ENCODE measurements at places on chromosomes 3 and 15. TPM values are rescaled to one million over a fixed set of nuclear protein-coding genes. Genes with fewer than 3 reads are reported as not detected.
A peak's percentile ranks its signal among the peaks of the same experiment; 100 is the strongest.

The CKMT1B gene
- total RNA-seq: not detected

The CRELD1 gene
- total RNA-seq: 29.5 TPM

The GOLGA8N gene
- total RNA-seq: 19.4 TPM

The SIDT1 gene
- total RNA-seq: 2.1 TPM

The SEMA5B gene
- total RNA-seq: 0.93 TPM

The ISL2 gene
- total RNA-seq: not detected

The C3orf85 gene
- total RNA-seq: not detected

The SMCO1 gene
- not detected for total RNA-seq

The ACAN gene
- 13.5 TPM for total RNA-seq

The LRRN1 gene
- 1.7 TPM for total RNA-seq

The ROBO2 gene
- 1.4 TPM for total RNA-seq

The MYO1E gene
- 193 TPM for total RNA-seq

The KLHL40 gene
- total RNA-seq: not detected

The CTXND1 gene
- total RNA-seq: not detected

The WWTR1 gene
- total RNA-seq: 201 TPM

DNA sequence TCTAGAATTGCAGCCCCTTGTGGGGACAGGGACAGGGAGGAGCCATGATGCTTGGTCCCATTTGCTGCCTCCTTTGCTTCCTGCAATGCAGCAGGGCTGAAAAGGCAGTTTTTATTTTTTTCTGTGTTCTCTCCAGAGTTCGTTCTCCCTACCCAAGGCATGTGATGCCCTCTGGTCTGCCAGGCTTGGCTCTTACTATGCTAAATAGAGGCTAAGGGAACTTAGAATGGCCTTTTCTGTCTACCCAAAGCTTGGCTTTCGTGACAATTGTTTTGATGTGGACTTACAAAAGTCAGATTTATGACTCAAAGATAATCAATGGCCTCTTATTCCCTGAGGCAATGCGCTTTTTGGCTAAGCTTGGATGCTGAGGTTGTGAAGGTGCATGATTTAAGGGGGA lies 293.3 kb upstream of the TBL1XR1 start:
- DNase-seq: no peak

GRCh38 chr3:105812194-105812586 lies 56.6 kb downstream of the CBLB start:
- DNase-seq: no peak

GRCh38 chr3:107704477-107704876 lies 181.7 kb downstream of the BBX start:
- no peak for DNase-seq

DNA sequence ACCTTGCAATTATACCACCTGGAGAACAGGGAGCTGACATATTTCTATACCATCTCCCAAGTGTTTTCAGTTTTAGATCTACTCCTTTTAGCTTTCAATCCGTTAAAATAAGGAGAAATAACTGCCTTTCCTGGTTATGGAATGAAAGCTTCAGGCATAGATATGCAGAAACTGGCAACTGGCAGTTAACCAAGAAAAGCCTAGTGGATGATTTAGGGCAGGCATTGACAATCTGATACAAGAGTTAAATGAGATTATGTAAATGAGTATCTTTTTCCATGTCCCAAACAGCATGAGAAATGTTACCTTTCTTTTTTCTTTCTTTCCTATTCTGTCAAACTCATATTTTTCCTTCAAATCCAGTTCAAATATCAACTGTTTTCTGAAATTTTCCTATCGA lies 689.1 kb upstream of the DPPA4 start:
- no peak for DNase-seq

GRCh38 chr3:138817695-138818094 lies 17.0 kb downstream of the PIK3CB start:
- no peak for DNase-seq

GRCh38 chr15:83443076-83443847 lies 3.9 kb upstream of the SH3GL3 start:
- DNase-seq: no peak

DNA sequence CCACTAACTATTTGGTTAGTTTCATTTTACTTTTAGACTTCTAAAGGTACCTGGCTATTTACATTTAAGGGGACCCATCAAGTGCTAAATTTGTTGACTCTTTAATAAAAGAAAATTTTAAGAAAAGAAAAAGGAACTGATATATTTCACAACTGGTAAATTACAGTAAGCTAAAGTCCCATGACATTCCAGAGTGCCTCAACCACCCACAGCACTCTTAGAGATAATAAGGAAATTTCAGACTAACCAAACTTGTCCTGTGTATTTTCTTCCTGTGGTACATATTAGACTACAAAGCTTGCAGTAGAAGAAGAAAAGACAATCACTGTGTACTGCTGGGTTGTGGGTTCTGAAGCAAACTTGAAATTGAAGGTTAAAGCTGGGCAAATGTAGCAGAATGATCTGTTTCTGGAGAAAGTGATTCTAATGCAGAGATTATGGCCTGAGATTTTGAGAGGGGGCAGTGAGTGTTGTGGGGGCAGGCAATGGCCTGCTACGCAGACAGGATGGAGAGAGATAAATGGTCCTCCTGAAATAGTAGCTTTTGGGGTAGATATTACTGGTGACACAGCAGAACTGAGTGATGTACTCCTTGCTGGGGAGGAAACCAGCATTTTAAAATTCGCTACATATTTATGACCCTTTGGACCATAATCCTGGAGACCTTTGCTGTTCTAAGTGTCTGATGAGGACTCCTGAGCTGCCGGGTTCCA lies 24.5 kb upstream of the MFSD1 start:
- no peak for DNase-seq

- no peak for DNase-seq
Observed at GRCh38 chr3:170759511-170760173, 110.4 kb downstream of the RPL22L1 start.

DNA sequence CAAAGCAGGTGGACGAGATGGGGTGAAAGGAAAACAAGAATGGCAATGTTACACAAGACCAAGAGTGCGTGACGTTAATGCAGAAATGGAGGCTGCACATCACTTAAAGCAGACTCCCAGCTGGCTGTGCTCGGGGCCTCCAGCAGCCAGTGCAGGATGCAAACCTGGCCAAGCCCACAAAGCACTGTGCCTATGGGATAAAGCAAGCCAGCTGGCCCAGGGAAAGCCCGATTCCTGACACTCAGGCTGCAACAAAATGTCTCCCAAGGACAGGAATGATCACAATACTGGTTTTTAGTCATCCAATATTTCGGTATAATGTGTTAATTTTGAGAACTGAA lies 86.2 kb downstream of the SEC22A start:
- DNase-seq: no peak

DNA sequence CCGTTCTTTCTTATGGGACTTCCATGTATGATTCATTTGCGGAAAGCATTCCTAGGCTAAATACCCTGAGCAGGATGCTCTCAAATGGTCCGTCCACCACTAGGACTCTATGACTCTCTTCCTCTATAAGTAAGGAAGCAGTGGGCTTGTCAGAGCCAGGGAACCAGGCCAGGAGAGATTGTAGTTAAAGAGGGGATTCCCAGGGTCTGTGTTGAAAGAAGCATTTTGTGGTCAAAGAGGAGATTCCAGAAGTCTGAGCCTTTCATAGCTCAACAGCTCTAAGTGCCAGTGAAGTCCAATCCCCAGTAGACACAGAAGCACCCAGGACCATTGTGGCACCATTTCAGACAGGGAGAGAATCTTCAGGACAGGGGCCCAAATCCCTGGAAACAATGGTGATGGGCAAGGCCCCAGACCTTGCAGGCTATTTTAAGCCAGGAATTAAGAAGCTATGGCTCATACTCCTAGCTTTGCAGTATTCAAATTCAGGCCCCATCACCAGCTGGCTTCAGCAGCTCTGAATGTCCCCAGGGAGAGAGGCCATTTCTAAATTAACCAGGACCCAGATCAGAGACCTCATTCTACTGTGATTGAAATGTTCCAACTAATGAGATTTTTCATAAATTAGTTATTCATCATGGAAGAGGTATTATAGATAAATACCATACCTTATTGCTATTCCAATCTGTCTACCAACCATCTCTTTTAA lies 81.7 kb downstream of the CD47 start:
- DNase-seq: no peak

GRCh38 chr3:70067860-70068521 lies 68.5 kb downstream of the SAMMSON start:
- no peak for DNase-seq

GRCh38 chr15:56017920-56018319 lies 24.5 kb upstream of the NEDD4 start:
- DNase-seq: no peak

GRCh38 chr15:98844261-98844660 lies 163.3 kb downstream of the PGPEP1L start:
- DNase-seq: no peak

GRCh38 chr15:55758580-55758986 lies 15.6 kb upstream of the PRTG start:
- no peak for DNase-seq

GRCh38 chr15:89043031-89044002 lies 44.9 kb upstream of the ABHD2 start:
- DNase-seq: no peak

GRCh38 chr3:101124125-101124524 lies 130.9 kb upstream of the ABI3BP start:
- no peak for DNase-seq

DNA sequence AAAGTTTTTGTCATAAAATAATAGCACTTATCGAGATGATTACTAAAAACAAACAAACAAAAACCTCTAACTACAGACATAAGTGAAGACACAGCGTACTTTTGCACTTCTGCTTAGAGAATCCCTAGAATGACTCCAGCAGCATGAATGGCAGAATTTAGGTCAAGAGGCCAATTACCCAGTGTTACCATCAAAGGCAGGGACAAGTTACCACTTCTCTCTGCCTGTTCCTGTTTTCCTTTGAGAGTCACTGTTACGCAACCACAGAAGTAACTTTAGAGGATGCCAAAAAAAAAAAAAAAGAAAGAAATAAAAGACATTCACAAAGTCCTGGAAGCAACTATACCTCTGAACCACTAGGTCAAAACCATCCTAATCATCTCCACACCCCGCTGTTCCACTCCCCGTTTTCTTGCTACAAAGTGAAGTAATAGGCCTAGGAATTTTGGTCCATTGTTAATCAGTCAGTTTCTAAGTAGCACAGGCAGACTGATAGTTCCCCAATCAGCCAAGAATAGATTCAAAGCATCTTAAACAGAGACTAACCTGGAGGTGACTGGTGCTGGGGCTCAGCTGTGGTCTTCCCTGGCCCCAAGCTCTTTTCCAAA lies 41.9 kb downstream of the FMN1 start:
- DNase-seq: no peak

DNA sequence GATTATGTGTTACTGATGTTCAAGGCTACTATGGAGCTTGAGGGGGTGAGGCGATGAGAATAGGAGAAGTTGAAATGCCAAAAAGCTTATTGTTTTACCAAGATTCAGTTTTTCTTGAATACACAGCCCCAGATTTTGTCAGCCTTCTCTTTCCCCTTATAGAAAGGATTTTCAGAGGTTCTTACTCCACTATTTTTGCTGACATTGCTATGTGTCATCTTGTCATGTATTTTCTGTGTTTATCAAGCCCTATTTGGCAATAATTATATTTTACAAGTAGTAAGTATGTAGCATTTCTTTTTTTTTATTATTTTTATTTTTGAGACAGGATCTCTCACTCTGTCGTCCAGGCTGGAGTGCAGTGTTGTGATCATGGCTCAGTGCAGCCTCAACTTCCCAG lies 133.1 kb downstream of the ATG7 start:
- DNase-seq: no peak

DNA sequence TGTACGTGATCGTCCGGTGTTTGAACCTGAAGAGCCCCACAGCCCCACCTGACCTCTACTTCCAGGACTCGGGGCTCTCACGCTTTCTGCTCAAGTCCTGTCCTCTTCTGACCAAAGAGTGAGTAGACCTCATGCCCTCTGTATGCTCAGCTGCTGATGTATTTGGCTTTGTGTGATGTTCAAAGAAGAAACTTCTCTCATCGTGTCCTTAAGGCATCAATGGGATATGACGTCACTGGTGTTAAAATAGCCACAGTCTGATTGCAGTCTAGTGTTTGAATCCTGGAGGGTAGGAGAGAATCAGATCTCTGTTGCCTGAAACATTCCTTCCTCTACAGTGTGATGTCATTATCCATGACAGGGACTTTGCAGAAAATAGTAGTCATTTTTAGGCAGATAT lies 28.1 kb downstream of the ABHD2 start:
- no peak for DNase-seq

GRCh38 chr3:122928396-122929187 lies 99.0 kb downstream of the SEMA5B start:
- DNase-seq: peak; percentile 75

GRCh38 chr3:82824491-82824890 lies 1063.0 kb upstream of the GBE1 start:
- DNase-seq: no peak

- no peak for DNase-seq
Observed at GRCh38 chr15:83318036-83318435, 33.6 kb upstream of the BNC1 start.

DNA sequence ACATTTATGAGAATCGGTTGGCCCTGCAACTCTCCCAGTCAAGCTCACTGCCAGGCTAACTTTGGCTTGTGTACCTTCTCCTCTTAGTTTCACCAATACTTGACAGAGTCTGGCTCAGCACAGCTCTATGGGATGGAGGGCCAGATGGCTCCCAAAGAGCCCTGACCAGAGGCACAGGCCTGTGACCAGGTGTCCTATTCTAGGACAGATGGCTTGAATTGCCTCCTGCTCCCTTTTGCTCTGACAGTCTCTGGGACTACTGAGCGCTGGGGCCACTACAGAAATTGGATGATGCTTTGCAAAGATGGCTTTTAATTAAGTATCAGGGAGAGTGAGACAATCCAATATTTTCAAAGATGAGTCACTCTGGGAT lies 10.3 kb upstream of the ARID3B start:
- DNase-seq: no peak

DNA sequence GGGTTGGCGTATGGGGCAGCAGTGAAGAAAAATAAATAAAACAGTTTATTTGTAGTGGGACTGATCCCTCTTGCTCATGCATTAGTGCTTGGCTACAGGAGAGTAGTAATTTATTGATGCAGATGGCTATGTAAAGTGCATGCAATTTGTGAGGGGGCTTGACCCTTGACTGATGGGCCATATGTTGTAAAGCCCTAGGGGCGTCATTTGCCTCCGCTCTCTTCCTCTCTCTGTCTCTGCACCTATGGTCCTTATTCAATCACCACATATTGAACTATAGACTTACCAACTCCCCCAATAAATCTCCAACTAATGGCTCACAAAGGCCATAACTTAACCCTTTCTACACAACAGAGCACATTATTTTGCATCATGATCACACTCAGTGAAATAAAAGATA lies 227.7 kb downstream of the ROBO2 start:
- DNase-seq: no peak

All from posterior vena cava (tissue), 2 donors.